ENCODE measurements at places on chromosomes 4 and X.

- peak; percentile 0 for DNase-seq
These were observed 49.4 kb upstream of the PRR32 start for GRCh38 chrX:126770179-126770578.

DNA sequence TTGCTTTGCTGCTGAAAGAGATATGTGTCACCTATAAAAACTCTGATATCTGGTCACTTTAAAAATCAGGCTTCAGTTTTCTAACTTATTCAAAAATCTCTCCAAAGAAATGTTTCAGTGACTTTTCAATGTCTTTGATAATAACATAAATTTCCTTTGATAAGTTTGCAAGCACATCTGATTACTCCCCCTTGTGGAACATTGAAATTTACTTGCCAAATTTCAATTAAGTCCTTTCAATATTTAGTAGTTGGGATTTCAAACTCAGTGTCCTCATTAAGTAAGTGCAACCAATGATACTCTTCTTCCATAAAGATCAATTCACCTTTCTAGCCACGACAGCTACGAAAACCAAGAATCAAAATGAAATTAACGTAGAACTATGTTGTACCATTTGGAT lies 151.3 kb upstream of the FAM47C start:
- DNase-seq, result no peak

DNA sequence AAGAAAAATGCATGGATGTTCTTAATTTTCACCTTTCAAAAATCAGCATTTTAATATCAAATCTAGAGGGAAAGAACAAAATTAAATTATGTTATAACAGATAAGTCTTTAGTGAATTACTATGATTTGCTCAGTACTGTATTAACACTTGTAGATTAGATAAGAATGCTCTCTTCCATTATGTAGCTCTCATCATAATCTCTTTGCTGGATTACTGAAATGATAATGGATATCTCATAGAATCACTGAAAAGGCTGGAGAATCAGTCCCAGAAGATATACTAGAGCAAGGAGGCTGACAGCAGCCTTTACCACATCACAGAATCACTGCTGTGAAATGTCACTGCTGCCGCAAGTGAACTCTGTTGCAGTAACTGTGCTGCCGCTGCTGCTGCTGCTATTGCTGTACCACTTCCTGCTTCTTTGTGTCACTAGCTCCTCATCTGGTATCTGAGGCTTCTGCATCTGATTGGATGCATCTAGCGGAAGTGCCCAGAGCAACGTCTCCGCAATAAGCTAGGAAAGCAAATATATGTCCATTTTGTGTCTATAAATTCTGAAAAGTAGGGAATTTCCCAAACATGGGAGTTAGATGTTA lies 738.2 kb downstream of the ADGRL3 start:
- no peak for DNase-seq

DNA sequence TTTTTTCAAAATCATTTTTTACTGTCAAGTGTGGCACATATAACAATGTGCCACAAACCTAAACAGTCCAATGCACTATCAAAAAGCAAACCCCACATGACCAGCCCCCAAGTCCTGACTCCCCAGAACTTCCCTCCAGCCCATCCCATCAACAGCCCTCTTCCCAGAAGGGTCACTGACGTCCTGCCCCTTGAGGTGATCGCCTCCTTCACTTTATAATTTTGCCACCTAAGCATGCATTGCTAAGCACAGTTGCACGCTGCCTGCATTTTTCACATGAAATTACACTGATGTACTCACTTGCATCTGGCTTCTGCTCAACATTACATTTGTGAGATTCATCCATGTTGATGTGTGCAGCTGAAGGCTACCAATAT lies 42.5 kb downstream of the HTRA3 start:
- no peak for DNase-seq

GRCh38 chr4:12472087-12472486 lies 1012.1 kb downstream of the RAB28 start:
- no peak for DNase-seq

DNA sequence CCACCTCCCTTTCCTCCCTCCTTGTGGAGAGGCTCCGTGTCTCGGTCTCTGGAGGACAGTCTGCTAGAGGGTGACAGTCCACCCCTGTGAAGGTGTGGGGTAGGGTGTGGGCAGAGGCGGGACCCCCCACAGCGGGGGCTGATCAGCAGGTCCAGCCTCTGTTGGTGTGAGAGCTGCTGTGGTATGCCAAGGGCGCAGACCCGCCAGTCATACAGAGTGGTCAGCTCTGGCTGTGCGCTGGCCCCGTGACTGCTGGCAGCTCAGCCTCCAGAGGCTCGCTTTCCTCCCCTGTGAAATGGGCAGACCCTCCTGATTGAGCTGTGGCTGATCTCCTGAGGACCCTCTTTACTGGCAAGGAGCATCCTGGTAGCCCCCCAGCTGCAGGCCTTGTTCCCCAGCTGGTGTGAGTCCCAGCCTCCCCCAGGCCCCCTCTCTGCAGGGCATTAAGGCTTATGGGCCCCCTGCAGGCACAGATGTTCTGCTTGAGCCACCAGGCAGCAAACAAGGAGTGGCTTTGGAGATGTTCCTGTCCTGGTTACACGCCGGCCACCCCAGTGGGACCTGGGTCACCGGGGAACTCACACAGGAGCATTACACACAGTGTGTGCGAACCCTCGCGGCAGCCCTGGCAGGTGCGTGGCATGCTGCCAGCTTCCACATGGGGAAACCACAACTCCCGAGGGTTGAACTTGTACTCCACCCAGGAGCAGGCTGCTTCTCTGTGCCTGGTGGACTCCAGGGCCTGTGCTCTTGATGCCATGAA lies 76.8 kb downstream of the PPP2R2C start:
- peak; percentile 36 for DNase-seq

GRCh38 chrX:104668550-104668949 lies 102.6 kb downstream of the IL1RAPL2 start:
- no peak for DNase-seq

- DNase-seq, result no peak
These were observed 24.7 kb upstream of the FRYL start for GRCh38 chr4:48804584-48805301.

GRCh38 chr4:67809502-67809901 lies 55.3 kb upstream of the GNRHR start:
- no peak for DNase-seq

- no peak for DNase-seq
These were observed 149.6 kb downstream of the RAPGEF2 start for GRCh38 chr4:159252491-159252890.

- peak; percentile 80 for DNase-seq
These were observed 27.5 kb upstream of the SULT1B1 start for GRCh38 chr4:69787879-69788278.

DNA sequence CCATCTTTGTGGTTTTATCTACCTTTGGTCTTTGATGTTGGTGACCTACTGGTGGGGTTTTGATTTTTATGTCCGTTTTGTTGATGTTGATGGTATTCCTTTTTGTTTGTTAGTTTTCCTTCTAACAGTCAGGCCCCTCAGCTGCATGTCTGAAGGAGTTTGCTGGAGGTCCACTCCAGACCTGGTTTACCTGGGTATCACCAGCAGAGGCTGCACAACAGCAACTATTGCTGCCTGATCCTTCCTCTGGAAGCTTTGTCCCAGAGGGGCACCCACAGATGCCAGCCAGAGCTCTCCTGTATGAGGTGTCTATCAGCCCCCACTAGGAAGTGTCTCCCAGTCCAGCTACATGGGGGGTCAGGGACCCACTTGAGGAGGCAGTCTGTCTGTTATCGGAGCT lies 199.3 kb upstream of the WDFY3 start:
- no peak for DNase-seq
